ENCODE measurements at places on chromosomes 6 and 20.

DNA sequence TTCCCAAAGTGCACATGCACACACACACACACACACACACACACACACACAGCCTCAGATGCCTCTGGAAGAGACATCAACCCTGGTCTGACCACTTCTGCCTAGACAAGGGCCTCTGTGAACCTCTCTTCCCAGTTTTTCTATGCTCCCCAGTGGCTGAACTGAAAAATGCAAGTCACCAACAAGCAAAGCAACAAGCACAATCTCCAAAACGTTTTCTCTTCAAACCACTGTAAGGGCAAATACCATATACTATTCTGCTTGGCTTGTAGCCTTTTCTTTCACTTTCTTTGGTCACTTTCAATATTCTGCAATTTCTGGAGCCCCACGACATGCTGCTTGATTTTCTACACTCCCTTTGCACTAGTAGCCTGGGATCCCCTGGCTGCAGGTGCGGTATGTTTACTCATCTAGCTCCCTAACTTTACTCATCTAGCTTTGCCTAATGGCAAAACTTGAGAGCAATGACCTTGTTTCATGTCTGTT, 121.4 kb upstream of the DST start:
- DNase-seq = no peak

DNA sequence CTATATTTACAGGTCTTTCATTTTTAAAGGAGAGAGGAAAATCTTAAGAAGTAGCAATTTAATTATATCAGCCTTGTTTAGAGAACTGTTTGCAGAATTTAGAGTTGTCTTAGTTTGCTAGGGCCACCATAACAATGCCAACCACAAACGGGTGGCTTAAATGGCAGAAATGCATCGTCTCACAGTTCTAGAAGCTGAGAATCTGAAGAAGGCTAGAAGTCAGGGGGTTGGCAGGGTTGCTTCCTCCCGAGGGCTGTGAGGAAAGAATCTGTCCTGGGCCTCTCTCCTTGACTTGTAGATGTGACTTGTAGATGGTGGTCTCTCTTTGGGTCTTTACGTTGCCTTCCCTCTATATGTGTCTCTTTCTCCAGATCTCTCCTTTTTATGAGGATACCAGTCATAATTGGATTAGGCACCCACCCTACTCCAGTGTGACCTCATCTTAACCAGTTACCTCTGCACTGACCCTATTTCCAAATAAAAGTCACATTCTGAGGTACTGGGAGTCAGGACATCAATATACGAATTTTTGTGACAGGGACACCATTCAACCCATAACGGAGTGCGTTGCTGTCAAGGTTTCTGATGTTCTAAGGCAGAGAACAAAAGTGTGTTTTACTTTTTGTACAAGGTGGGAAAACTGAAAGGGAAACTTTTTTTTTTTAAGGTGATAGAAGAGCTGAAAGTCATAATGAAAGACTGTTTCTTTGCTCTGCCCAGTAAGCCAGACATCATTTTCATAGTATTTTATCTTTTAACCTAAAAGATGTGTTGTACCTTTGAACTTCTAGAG, 84.4 kb downstream of the SAMD3 start:
- DNase-seq = no peak

DNA sequence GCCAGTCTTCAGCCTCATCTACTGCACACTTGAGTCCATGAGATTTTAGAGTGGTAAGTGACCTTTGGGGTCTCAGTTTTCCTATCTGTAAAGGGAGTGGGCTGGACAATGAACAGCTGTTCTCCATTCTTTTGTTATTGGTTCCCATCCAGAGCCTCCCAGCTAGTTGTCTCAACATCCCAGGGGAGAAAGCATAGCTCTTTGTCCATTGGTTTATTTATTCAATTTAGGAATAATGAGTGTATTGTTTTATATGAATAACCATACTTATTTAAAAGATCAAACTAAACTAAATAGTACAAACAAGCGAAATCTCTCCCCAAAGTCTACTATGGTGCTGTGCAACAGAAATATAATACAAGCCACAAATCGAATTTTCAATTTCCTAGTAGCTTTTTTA, 13.7 kb downstream of the PIGT start:
- DNase-seq = no peak

DNA sequence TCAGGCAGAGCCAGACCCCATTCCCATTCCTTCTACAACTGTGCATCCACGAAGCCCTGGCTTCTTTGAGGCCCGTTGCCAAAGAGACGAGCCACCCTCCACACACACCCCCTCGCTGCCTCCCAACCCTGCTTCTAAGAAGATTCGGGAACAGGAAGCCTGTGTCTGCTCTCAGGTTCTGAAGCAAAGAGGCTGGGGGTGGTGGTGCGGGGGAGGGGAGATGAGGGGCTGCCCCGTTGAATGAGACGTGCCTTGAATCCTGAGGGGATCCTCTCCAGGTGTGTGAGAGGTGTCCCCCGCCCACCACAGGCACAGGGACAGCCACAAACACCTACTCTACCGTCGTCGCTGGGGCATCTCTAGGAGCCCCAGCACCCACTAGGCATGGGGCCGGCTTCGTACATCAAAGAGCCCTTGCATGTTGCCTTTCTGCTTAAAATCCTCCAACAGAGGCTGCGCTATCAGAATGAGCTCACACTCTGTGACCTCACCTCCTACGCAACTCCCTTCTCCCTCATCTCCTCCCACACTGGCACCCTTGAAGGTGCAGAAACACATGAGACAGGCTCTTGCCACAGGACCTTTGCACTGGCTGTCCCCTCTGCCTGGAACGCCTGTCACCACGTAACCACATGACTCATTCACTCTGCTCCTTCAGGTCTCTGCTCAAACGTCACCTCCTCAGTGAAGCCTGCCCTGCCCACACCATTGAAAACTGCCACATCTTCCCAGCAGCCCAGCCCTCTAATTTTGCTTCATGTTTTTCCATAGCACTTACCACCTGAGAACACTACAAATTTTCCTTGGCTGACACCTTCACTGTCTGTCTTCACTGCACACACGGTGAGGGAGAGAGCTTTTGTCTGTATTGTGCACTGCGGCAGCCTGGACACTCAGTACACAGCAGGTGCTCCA, 58.5 kb downstream of the PREX1 start:
- no peak for DNase-seq

DNA sequence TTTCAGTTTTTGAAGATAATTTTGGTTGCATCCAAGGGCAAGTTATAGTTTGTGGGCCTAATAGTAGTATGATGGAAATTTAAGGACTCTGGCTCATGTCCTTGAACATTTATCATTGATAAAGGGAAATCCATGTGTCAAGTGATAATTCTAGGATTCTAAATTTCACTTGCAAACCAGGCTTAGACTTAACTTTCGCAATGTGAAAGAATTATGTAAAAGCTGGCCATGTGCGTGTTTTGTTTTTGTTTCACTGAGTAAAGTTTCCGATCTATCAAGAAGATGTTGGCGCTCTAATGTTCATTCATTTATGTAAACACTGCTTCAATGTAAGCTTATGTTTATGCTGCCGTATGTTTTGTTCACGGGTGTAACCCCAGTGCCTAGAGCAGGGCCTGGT, 302.0 kb downstream of the SOX4 start:
- no peak for DNase-seq

GRCh38 chr6:170487707-170488329, 65.3 kb downstream of the PSMB1 start:
- DNase-seq = no peak

GRCh38 chr6:43698584-43699349, 11.2 kb upstream of the MRPS18A start:
- DNase-seq = no peak

DNA sequence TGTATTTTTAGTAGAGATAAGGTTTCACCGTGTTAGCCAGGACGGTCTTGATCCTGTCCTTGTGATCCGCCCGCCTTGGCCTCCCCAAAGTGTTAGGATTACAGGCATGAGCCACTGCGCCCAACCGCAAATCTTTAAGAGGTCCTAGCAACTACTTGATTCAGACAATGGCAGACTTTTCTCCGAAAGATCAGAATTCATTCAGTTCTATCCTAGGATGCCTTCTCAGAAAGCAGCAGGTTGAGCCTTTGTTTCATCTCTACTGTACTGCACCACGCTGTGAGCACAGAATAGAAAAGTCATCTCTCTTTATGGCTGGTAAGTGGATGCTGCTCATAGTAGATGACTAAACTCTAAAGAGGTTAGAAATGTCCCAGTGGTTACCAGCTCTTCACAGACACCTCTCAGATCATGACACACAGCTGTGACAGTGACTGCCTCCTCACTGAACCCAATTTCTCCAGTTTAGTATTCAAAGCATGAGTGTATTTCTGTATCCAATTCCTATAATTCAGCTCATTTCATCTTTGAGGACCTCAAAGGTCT, 6.0 kb upstream of the HSF2 start:
- DNase-seq = no peak

- peak; percentile 33 for DNase-seq
Measured at GRCh38 chr6:32081168-32081990, 27.8 kb downstream of the TNXB start.

DNA sequence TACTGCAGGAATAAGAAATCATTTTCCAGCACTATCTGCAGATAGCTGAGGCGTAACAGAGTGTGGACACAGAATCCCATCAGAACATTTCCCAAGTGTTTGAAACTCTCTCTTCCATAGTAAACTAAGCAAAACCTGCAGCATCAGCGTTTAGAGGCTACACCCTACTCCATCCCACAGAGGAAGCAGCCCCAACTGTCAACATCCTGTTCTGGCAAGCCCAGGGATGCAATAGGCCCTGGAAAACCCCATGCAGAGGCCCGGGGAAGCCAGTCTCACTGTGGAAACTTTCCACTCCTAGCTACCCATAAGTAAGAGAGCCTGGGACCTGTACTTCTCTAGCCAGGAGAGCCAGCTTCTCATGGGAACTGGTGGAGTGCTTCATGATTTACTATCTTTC, 129.4 kb downstream of the LY86 start:
- DNase-seq = no peak

DNA sequence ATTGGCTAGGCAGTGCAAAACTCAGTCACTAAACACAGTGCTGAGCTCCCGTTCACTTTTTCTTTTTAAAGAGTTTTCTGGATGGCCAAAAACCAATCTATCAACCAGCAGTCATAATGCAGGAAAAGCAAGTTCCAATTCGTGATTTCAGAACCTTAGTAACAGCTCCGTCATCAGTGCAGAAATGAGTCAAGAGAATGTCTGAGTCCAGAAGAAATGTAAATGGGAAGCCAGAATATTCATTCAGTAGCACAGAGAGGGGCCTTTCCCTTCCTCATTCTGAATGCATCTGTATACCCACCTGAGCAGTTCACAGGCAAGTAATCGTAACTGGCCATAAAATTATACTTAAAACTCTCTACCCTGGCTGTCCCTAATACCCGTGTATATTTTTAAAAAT, 20.4 kb downstream of the HUS1B start:
- DNase-seq = no peak

DNA sequence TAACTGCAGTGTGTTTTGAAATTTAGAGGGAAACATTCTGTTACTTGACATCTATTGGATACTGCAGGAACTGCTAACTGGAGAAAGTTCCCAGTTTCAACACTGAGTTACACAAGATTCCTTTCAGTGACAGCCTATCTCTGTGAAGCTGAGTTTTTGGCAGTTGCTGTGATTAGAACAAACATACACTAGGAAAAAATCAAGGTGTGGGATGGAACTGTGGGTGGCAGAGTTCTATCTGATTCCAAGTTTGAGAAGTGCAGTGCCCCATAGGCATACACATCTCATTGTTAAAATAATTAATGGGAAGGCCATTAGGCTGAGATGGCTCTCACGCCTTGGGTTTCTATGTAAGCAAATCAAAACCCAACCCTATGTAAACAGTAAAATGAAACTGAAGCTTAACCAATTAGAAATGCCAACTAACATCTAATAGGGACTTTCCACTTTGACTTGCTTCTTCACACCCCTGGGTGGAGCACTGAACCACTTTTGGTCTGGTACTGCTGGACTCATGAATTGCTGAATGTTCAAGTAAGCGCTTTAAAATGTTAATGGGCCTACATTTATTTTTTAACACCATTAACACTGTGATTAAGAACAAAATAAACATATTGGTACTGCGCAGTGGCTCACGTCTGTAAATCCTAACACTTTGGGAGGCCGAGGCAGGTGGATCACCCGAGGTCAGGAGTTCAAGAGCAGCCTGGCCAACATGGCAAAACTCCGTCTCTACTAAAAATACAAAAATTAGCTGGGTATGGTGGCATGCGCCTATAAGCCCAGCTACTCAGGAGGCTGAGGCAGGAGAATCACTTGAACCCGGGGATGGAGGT, 55.2 kb upstream of the TBC1D7 start:
- DNase-seq = no peak

- no peak for DNase-seq
Measured at GRCh38 chr6:24686946-24687345, 20.1 kb downstream of the ACOT13 start.
